Activated effector memory CD4-positive, alpha-beta T cell treated with anti-CD3 and anti-CD28 coated beads, Interleukin-2, amount 50 U/mL, for 16 hours (primary cell): ENCODE measurements at places on chromosomes 4 and X.

DNA sequence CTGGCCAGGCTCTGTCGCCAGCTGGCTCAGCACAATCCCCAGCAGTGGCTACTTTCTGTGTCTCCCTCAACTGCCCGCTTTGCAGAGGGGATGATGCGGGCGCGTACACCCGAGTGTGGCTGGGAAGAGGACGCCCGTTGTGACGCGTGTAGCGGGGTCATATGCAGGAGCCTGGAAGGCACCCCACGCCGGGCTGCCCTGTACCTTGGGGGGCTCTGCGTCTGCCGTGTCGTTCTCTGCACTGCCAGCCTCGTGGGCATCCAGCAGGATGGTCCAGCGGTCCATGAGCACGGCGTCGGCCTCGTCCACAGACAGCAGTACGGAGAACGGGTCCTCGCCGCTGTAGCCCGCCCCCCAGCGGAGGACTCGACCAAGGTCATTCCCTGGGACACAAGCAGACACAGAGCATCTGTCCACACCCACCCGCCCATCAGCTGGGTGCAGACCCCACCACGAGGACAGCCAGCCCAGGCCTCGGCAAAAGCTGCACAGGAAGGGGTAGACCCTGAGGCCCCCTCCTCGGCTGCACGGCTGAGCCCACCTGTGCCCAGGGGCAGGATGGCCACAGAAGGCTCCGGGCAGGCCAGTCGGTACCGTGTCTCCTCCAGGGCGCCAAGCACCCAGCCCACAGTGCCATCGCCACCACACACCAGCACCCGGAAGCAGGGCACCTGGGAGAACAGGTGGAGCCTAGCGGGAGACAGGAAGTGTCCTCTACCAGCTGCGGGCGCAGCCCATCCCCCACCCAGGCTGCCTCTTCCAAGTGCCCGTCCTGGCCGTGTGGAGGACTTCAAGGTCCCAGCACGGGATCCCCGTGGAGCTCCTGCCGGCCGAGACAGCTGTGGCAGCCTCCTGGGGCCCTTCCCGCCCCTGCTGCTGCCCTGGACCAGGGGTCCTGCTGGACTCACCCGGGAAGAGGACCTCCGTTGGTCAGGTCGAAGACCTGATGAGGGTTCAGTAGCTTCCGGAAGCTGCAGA, 10.8 kb downstream of the DGKQ start:
- no peak for DNase-seq

DNA sequence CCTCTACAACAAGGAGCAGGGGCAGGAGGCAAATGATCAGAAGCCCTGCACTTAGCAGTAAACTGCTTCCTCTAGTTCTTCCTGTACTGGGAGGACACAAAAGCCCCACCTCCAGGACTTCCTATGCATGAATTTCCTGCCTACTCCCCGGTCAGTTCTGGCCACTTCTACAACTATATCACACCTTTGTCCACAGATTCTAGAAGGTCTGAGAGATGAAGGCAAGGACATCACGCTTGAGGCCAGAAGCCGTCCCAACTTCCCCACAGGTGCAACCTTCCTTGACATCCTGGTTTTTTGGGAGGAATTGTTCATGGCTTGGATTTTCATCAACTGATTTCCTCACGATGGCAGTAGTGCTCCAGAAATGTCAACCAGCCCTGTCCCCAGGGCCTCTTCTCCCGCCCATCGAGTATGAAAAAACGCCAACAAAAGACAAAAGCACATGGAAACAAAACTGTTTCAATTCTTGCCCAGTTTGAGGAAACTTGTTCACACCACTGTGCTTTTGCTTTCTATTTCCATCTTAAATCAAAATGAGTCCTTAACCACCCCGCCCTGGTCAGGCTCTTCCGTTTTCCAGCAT, 206.5 kb upstream of the STK26 start:
- peak; percentile 78 for DNase-seq

GRCh38 chr4:174757736-174758135, 71.3 kb downstream of the GLRA3 start:
- no peak for DNase-seq

GRCh38 chr4:183920512-183920911, 15.4 kb downstream of the STOX2 start:
- DNase-seq = no peak

DNA sequence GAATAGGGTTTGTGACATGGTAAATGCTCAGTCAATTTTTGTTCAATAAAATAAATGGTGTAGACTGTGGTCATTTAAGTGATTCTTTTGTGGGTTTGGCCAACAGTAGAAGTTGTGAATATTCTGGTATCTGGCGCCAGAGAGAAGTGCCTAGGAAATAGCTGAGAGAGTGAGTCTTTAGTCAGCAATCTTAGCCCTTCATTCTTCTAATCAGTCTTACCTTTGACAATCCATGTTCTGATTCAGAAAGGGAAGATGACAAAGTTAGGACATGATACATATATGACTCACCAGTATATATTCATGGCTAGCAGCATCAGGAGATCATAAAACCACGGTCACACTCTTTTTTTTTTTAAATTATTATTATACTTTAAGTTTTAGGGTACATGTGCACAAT, 141.8 kb upstream of the PCDH18 start:
- DNase-seq = no peak

DNA sequence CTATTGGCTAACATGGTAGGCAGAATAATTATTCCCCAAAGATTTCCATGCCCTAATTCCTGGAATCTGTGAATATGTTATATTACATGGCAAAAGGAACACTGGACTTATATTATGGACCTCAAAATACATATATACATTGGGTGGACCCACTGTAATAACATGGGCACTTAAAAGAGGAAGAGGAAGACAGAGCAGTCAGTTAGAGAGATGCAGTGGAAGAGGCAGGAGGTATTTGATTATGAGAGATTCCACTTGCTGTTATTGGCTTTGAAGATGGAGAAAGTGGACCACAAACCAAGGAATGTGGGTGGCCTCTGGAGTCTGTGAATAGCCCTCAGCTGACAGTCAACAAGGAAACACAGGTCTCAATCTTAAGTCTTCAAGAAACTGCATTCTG, 14.0 kb upstream of the ART3 start:
- DNase-seq = no peak

GRCh38 chr4:183959319-183960045, 54.4 kb downstream of the STOX2 start:
- no peak for DNase-seq

DNA sequence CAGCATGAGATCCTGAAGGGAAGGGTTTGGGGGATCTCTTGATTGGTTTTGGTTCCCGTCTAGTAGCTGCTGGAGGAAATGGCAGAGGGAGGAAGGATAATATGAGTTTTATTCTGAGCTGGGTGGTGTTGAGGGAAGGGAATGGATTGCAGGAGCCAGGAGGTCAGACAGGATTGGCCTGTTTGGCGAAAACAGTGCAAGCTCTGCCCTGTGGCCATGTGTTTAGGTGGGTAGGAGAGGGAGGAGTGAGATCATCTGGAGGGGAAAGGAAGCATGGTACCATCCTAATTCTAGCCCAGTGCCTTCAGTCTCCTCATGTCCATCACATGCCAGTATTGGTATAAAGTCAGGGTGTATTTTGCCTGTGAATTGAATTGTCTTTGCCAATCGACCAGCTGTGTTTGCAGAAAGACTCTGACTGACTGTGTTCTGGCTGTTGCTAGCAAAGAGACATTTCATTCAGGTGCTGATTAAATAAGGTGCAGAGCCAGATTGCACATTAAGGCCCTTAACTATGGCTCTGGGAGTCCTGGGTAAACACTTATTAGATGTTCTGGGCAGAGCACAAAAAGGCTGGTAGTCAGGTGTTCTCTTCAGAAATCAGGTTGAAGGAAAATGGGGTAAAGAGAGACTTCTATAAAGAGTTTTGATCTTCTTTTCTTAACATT, 10.0 kb downstream of the TMEM164 start:
- no peak for DNase-seq

DNA sequence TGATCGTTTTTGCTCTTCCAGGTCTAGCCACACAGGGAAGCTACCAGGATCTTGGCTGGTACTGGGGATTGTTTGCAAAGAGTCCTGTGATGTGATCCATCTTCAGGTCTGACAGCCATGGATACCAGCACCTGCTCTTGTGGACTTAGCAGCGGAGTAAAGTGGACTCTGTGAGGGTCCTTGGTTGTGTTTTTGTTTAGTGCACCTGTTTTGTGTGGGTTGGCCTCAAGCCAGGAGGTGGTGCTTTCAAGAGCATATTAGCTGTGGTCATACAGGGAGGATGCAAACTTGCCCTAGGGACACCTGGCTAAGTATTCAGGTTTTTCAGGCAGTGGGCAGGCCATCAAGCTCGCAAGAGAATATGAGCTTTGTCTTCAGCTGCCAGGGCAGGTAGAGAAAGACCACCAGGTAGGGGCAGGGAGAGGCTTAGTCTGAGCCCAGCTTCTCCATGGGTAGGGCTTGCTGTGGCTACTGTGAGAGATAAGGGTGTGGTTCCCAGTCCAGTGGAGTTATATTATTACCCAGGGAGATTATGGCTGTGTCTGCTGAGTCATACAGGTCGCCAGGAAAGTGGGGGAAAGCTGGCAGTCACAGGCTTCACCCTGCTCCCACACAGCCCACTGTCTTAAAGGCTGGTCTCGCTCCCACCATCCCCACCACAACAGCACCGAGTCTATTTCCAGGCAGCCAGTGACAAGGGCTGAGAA, 293.7 kb downstream of the PCDH18 start:
- no peak for DNase-seq

GRCh38 chr4:69727426-69727825, 33.0 kb downstream of the SULT1B1 start:
- DNase-seq = no peak

GRCh38 chr4:122034619-122035018, 82.8 kb upstream of the TRPC3 start:
- DNase-seq = no peak

- no peak for DNase-seq
Measured at GRCh38 chr4:154152546-154152945, 339.1 kb downstream of the DCHS2 start.

DNA sequence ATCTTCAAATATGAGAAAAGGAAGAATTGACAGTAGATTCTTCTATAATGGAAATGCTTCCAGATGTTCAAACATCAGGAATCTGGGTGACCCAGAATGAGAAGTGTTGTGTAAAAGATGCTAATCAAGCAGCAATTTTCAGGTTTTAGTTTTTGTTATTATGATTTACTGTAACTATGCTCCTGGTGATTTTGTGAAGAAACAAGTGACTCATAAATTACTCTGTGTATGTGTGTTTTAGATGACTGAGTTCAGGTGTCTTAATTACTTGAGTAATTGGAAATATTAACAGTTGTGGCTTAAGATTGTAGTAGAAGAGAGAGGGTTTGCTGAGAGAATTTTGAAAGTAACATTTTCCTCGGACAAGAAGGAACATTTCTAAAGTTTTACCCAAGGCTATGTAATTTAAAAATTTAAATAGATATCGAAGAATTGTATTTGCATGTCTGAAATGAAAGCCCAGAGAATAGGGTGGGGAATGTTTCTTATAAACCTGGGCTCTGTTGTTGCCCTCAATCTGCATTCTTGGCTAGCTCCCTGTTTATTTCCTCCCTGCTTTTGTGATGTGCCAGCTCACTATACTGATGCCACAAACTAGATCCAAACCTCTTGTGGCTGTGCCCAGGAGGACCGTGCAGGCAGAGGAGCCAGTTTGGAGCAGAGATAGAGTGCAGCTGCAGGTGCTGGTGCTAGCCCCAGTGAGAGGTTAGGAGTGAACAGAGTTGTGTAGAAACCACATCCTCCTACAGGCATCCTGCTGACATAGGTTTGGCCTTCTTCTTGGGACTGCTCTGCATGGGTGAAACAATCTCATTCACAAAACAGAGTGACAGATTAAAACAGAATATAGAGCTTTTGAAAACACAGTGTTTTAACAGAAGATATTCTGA, 25.4 kb upstream of the TNIP3 start:
- DNase-seq = peak; percentile 76

GRCh38 chrX:40244980-40245379, 147.2 kb upstream of the BCOR start:
- no peak for DNase-seq

- no peak for DNase-seq
Measured at GRCh38 chrX:75276666-75277065, 2.8 kb downstream of the UPRT start.

GRCh38 chr4:44738615-44739014, 12.3 kb upstream of the GNPDA2 start:
- DNase-seq = no peak

DNA sequence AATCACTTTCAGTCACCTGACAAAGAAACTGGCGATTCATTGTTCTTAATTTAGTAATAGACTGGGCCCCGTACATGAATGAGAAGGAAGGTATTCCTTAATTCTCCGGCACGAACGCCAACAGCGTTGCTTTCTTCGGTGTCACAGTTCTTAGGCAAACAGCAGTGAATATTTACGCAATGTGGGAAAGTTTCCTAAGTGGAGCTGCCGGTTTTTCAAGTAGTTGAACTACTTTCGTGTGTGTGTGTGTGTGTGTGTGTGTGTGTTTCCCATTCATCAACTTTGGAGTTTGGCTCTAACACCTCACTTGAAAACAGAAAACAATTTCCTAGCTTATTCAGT, 651 bp downstream of the NXT2 start:
- no peak for DNase-seq

- DNase-seq = no peak
Measured at GRCh38 chr4:152735396-152735859, 44.1 kb downstream of the TIGD4 start.

GRCh38 chrX:131778269-131779218, 234.7 kb downstream of the OR13H1 start:
- no peak for DNase-seq

DNA sequence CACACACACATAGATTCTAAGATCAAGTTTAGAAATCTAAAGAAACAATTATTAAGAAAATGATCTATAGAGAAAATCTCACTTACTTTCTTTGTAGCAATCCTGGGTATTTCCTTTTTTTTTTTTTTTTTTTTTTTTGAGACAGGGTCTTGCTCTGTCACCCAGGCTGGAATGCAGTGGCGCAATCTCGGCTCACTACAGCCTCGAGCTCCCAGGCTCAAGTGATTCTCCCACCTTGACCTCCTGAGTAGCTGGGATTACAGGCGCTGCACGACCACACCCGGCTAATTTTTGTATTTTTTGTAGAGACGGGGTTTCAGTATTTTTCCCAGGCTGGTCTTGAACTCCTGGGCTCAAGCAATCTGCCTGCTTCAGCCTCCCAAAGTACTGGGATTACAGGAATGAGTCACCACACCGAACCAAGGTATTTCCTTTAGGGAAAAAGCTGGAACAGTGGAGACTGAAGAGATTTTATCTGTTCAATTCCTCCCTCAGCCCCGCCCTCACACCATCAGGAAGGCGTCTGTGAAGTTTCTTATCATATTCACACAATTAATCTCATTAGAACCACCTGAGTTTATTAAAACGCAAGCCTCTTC, at the start of gene TRIML2:
Gene TRIML2 (minus strand): TSS at position 447 of the 599 bp plus-strand sequence. CDS start 4,235 bp downstream, outside the sequence.
- no peak for DNase-seq
